ENCODE measurements at places on chromosomes 12 and 14. TPM values are rescaled to one million over a fixed set of nuclear protein-coding genes. Genes with fewer than 3 reads are reported as not detected.

The CAPZA3 gene
- 0.33 TPM for total RNA-seq

The KRT83 gene
- not detected for total RNA-seq

The GPR135 gene
- 1.4 TPM for total RNA-seq

The KRT73 gene
- not detected for total RNA-seq

The NKX2-1 gene
- 0.10 TPM for total RNA-seq

The PPP4R4 gene
- total RNA-seq = 0.28 TPM

GRCh38 chr14:61140872-61141271 is 140.3 kb downstream of the TMEM30B start:
- DNase-seq = no peak

DNA sequence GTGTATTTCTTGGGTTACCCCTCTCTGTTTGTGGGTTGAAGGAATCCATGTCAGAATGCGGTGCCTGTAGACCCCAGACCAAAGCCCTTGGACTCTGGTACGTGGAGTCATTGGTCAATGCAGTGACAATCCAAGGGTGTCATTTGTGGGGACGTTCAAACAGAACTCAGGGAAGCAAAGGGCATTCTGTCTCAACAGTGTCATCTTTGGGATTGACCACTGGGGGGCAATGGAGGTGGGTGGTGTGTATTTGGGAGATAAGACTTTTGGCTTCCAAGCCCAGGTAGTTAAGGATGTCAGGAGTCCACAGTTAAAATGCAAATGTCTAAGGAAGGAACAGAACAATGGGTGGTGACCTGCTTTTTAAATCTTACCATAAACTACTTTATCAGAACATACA is 54.6 kb upstream of the CCDC175 start:
- DNase-seq = no peak

DNA sequence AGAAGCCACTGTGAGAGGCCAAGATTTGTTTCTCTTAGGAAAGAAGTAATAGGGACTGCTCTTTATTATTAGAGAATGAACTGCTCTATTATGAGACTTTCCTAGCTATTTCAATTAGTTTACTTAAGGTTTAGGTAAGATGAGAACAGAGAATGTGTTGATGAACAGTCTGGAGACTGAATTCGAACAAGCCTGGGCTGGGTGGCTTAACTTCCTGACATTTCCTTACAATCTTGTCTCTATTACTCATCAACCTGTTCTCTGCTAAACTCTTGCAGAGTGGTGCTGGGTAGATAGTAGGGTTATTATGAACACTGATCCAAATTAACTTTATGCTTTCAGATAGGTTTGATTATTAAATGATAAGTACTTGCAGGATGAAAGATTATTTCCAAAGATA is 31.2 kb downstream of the SLC15A5 start:
- DNase-seq = no peak

DNA sequence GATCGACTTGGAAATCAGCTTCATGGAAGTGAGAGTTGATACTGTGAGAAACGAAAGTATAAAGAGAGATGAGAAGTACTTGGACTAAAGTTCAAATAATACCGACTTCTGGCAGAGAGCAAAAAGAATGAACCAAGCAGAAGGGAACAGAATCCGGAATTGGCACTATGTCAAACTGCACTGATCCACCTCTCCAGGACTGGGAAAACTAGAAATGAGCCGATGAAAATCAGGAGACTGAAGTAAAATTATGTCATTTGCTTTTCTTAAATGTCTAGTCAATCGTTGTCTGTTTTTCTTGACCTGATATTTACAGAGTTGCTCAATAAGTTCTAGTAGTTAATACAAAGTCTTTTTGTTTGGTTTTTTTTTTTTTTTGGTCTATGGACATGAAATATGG is 163.0 kb upstream of the FOXG1 start:
- DNase-seq = no peak

DNA sequence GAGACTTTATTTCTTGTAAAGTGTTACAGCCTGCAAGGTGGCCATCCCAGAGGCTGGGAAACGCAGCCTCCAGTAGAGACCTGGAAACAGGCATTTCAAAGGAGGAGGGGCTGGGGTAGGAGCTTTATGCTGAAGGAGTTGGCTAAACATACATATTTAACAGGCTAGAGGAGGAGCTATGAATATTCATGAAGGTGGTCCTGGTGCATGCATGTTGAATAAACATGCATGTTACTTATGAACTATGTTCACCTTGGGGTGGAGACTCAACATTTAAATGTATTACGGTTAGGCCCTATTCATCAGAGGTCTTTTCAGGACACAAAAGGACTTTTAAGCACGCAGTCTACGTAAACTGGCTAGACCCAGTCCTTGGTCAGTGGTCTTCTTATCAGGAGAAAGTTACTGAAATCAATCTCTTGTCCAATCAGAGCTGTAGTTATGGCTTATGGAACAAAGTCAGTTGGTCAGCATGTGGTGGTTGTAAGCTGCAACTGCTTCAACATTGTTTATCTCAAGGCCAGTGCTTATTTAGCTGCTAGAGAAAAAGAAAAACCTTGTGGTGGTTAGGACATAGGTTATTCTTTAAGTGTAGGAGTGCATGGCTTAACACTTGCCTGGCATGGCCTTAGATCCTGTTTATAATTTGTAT is 11.4 kb upstream of the ARF6 start:
- no peak for DNase-seq

GRCh38 chr12:132178316-132178715 is 34.1 kb downstream of the NOC4L start:
- no peak for DNase-seq

GRCh38 chr12:84016956-84017355 is 895.6 kb downstream of the SLC6A15 start:
- no peak for DNase-seq

DNA sequence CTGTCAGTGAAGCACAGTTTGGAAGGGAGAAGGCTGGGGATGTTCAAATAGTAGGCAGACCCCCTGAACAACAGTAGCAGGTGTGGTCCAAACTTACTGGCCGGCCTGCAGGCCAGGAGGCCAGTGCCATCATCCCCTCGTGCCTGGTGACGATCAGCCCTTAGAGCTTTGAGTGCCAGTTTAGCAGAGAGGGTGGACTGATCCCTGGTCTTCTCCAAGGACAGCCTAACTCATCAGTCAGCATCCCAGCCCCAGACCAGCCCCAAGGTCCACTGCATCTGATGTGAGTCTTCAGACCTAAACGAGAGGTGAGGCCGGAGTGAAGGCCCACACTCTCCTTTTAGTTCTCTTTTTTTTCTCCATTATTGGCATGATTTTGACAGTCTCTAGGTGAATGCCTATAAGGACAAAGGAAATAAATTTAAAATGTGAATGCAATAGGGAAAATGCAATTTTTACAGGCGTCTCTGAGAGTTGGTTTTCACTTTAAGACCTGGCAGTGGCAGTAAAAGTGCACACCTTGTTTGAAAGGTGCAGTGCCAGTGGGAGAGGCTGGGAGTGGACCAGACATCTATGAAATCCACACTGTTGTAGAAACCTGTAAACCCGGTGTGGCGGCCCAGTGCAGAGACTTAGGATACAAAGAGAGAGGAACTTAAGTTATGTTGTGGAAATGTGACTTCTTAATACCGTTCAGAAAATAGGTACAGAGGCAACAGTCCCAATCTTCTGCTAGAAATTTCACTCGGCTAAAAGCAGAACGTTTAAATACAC is 311.2 kb downstream of the CACNA1C start:
- DNase-seq = no peak

- no peak for DNase-seq
Measured at GRCh38 chr14:88029500-88029899, 24.6 kb downstream of the GPR65 start.

DNA sequence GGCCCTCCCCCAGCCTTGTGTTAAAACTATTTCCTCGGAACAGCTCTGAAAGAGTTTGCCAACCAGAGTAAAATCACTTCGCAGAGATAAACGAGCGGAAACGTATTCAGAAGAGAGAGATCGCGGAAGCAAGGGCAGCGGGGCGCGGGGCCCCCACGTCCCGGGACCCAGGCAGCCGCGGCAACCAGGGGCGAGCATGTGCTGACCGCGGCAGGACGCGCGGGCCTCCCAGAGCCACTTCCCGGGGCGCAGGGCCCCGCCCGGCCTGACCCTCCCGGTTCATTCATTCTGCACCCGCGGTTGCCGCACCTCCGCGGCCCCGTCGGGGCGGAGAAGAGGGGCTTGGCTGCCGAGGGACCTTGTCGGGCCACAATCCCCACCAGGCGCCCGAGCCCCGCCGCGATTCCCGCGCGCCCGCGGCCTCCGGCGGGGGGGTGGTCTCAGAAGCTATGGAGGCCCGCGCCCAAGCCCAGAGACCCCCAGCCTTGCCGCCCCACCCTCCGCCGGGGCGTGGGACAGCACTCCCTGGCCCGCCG is 598 bp downstream of the UBE2N start:
- DNase-seq = peak; percentile 55

DNA sequence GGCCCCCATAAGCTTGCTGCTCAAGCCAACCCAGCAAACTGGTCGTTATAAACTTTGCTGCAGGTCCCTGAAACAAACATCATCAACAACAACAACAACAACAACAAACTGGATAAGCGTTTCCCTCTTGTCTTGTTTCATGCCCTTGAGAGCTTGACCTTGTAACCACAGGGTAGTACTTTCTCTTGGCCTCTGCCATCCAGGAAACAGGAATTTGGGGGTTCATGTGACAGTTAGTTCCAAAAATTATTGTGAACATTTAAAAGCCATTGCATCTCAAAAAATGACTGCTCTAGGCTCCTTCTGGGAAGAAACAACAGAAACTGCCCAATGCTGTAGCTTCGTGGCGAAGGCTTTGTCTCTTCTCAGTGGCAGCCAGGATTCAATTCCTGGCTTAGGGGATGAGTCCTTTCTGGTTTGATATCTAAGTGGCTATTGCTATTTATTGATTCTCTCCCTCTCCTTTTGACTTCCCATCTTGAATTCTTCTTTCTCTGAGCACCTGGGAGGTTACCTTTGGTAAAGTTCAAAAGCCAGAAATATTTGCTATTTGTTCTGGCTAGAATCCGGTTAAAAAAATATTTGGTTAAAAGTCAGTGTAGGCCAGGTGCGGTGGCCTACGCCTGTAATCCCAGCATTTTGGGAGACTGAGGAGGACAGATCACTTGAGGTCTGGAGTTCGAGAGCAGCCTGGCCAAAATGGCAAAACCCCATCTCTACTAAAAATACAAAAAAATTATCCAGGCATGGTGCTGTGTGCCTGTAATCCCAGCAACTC is 52.0 kb upstream of the CPM start:
- no peak for DNase-seq

- DNase-seq = no peak
Measured at GRCh38 chr14:106039400-106039799, 513.0 kb downstream of the TMEM121 start.

DNA sequence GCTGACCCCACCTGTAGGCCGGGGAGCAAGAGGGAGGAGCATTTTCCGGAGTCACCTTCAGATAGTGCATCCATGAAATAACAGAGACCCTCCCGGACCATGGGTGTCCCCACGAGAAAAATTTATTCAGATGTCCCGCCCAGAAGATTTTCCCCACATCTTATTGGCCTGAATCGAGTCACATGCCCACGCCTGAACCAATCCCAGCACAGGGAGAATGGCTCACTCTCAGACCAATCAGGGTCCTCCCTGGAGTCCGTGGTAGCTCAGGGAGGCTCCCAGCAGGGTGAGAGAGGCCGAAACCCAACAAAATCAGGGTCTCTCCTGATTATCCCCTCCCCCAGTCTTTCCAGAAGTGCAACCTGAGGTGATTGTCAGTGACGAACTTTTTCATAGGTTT is 16.4 kb upstream of the NCOR2 start:
- no peak for DNase-seq

DNA sequence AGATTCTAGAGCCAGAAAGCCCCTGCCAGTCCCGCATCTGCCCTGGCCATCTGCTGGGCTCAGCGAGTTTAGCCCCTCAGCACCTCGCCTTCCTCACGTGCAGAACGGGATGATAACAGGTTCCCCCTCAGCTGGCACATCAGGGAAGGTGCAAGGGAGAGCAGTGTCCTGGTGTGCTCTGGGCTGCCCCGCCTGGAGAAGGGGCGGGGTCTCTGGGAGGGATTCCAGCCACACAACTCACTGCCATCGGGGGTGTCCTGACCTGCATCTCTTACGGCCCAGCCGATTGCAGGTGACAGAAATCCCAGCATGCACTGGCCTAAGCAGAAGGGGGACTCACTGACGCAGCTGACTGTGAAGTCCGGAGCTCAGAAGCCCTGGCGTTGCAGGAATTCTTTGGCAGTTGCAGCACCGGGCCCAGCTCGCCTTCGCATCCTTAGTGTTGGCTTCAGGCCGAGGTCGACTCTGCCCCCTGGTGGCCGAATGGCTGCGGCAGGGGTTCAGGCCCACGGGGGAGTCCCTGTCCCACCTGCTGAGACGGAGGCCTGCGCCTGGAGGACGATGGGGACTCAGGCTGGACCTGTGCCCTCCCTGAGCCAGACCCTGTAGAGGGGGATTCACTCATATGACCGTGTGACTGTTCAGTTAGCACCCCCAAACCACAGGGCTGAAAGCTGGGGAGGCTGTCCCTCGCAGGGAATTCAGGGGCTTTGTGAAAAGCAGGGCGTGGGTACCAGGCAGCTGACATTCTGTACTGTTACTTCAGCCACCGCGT is 178.6 kb downstream of the ADGRD1 start:
- peak; percentile 55 for DNase-seq

- DNase-seq = no peak
Measured at GRCh38 chr14:94680862-94681288, 68.7 kb downstream of the SERPINA3 start.

GRCh38 chr12:13566292-13566691 is 369.8 kb downstream of the EMP1 start:
- DNase-seq = no peak

GRCh38 chr14:60815371-60815770 is 80.8 kb downstream of the MNAT1 start:
- no peak for DNase-seq

- DNase-seq = no peak
Measured at GRCh38 chr12:28177905-28178304, 12.4 kb upstream of the CCDC91 start.

GRCh38 chr12:111093428-111094142 is 173.2 kb upstream of the MYL2 start:
- no peak for DNase-seq

DNA sequence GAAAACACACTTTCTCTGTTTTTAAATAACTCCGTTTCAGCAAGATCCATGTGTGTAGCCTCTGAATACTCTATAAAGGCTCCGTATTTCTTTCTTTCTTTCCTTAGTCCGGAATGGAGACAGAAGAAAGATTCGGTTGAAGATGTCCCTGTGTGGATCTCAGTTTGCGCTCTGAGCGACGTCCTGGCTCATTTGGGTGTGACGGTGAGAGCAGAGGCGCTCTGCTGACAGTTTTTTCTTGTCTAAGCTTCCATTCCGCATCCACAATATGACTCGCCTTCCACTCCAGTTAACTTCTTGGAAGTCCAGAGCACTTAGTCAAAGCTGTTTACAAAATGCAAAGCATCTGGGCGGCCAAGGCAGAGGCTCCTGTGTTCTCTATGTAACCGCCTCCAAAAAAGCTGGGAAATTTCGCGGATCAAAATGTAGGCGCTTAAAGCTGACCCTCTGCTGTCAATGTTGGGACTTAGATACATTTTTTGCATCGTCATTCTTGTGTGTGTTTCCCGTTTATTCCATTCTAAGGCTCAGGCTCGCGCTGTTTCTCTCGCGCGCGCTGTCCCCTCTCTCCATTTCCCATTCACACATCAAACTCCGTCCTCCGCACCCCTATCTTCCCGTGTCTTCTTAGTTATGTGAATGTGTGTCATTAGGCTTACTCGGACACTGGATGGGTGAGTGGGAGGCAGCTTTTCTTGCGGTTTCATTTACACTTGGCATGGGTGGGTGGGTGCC is 880 bp upstream of the FLRT2 start:
- no peak for DNase-seq
